ENCODE measurements at places on chromosomes 6 and 20.

DNA sequence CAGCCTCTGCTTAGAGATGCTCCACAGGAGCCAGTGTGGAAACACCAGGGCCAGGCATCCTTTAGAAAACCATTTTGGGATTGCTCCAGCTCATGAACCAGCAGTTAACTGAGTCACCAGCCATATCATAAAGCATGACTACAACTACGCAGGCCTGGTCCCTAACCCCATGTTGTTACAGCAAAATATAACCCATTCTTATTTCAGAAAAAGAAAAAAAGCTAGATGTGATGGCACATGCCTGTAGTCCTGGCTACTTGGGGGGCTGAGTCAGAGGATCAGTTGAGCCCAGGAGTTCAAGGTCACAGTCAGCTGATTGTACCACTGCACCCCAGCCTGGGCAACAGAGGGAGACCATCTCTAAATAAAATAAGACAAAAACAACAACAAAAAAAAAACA is 36.8 kb downstream of the C6orf15 start:
- no peak for DNase-seq

DNA sequence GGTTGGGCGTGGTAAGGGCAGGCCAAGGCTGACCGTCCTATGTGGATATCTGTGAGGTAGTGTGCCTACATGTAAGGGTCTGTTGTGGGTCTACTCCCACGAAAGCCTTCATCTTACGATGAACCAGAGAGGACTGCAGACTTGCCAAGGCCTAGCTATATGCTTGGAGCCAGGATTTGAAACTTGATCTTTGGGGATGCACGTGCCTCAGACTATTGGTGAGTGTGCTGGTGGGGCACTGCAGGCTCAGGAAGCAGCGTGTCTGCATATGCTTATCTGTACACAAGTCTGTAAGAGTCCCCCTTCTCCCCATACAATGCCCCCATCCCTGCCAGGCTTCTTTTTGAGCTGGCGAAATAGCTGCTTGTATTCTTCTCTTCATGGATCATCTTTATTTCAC is 17.9 kb downstream of the PLCG1 start:
- DNase-seq = no peak

GRCh38 chr6:109808837-109809236 is 117.7 kb downstream of the FIG4 start:
- no peak for DNase-seq

DNA sequence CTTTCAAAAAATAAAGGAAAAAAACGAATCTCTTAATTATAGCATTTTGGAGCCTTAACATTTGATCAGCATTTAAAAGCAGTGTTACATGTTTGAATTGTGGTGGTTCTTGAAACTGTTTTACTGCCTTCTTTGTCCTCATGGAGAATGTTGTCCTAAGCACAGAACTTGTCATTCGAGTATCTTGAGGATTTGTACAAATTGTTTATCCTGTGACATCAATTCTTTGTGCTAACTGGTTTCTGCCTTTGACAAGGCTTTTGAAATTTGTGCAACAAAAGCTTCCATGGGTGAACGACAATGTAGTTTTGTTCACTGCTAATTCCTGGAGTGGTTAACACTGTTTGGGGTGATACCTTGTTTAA is 130.8 kb downstream of the SCAF8 start:
- DNase-seq = no peak

GRCh38 chr6:14598017-14598864 is 480.7 kb downstream of the CD83 start:
- no peak for DNase-seq

DNA sequence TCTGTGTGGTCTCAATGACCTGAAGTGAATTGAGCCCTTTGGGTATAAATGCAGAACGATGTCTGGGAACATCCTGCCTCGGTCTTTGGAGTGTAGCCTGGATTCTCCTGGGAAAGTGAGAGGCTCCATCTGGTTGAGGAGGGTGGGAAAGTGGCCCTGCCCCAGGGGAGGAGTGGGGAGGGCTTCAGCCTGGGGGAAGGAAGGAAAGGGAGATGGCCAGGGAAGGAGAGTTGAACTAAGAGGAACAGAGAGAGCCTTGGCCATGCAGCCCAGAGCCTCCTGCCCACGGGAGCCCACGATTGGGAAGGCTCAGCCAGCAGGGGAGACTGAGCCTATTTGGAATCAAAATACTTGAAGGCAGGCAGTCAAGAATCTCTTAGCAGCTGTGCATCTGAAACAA is 2.3 kb upstream of the EPB41L1 start:
- no peak for DNase-seq

- no peak for DNase-seq
Observed at GRCh38 chr6:43897571-43898302, 127.7 kb downstream of the VEGFA start.

DNA sequence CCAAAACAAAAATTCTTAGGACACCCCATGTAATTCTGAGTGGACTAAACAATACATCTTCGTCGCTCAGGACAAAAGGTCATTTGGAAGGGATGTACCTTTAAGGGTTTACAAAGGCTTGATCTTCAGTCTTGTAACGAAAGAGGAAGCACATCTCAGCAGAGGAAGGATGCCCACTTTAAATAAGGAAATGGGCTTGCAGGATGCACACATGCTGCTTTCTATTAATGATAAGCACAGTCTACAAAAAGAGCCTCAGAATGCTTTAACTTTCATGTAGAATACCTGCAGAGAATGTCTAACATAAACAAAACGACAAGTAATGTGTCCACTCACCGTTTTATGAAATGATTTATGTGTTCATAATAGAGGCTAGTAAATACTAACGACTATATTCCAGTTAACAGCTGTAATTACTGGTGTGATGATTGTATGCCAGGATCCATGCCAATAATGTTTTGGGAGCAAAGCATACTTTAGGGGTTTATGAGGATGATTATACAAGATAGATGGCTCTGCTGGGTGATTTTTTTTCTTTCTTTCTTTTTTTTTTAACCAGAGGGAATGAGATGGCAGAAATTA is 216.9 kb downstream of the GMDS start:
- DNase-seq = no peak

DNA sequence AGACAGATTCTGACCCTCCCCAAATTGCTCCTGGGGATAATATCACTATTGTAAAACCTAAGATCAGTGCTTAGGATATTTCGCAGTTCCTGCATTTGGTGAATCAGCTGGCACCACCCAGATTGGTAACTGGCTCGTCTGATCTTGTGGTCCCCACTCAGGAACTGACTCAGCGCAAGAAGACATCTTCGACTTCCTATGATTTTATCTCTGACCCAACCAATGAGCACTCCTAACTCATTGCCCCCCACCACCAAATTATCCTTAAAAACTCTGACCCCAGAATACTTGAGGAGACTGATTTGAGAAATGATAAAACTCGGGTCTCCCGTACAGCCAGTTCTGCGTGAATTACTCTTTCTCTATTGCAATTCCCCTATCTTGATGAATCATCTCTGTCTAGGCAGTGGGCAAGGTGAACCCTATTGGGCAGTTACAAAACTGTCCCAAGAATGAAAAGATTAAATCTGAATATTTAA is 55.7 kb upstream of the PRND start:
- DNase-seq = no peak

- no peak for DNase-seq
Observed at GRCh38 chr20:56829788-56830385, 200.8 kb downstream of the TFAP2C start.

DNA sequence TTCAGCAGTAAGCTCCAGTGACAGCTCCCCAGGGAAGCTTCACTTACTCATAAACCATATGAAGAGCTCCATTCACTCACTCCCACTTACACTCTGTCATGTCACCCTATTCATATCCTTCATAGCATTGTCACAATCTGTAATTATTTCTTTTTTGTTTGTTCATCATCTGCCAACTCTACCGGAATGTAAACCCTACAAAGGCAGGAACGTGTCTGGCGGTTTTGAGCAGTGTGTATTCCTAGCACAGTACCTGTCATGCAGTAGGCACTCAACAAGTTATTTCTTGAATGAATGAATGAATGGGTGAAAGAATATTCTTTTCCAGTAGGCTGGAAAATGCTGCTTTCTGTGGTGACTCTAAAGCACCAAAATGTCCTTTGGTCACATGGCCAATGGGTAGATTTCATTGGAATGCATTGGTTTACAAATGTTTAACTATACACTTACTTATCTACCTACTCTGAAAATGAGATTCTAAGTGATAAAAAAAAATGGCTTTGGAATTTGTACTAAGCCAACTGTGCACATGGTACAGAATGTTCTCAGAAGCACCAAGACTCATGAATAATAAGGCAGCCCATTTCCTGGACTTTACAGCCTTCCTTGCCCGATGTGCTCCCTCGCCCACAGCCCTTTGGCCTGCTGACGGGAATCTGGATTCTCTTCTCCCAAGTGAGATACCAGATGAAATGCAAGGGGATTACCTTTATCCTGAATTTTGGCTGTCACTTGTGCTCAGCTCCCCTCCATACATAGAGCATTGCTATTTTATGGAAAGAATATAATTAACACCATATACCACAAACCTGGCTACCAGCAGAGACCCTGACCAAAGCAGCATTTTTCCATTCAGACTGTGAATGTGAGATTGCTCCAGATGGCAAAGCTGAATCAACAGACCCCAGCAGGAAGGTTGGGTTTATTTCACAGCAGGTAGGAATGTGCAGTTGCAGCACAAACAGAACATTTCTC is 273.3 kb downstream of the ALDH8A1 start:
- no peak for DNase-seq
